ENCODE measurements at places on chromosomes 4 and X.

GRCh38 chrX:97849951-97850350, 966.2 kb downstream of the RPA4 start:
- no peak for DNase-seq

DNA sequence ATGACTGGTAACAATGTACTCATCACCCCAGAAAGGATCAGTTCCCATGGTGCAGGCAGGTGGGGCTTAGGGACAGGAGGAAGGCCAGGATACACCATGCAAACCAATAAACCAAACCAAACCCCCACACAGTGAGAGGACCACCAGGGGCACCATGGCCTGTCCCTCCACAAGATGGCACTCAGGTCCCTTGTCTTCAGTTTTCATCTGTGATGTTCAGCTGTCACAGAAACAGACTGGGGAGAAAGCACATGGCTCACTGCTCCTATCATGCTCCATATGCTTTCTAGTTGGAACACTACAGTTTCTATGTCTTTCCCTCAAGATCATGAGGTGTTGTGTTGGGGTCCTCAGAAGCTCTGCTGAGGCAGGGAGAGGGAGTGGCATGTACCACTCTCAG, 10.1 kb downstream of the HS3ST1 start:
- DNase-seq = no peak

DNA sequence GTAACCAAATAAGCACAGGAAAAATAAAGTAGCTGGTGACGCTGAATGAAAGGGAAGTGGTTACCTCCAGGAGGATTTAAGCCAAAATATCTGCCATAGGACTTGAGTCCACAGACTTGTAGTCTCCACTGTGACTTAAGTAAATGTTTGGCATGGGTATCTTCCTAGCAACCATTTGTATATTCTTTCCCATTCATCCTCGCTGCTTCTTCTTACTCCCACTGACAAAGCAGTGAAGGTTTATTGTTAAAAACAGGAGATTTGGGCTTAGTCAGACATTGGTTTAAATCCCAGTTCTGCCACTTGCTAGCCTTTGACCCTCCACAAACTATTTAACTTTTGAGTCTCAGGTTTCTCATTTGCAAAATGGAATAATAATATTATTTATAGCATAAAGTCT, 22.3 kb downstream of the COL4A6 start:
- no peak for DNase-seq

DNA sequence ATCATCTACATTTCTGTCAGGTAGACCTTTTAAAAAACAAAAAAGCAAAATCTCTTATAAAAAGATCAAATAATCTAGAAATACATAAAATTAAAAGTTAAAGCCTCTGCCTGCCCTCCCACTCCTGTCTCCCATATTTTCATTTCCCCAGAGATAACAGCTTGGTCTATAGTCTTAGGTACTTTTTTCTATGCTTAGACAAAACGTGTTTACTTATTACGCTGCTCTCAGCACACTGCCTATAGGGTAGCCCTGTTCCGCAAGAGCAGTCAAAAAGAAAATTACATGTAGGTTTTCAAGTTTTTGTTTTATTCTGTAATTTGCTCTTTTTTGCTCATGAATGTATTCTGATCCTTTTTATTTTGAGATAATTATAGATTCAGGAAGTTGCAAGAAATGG, 73.3 kb downstream of the TAF1 start:
- peak; percentile 5 for DNase-seq

GRCh38 chr4:60657041-60657440, 543.1 kb upstream of the ADGRL3 start:
- no peak for DNase-seq

DNA sequence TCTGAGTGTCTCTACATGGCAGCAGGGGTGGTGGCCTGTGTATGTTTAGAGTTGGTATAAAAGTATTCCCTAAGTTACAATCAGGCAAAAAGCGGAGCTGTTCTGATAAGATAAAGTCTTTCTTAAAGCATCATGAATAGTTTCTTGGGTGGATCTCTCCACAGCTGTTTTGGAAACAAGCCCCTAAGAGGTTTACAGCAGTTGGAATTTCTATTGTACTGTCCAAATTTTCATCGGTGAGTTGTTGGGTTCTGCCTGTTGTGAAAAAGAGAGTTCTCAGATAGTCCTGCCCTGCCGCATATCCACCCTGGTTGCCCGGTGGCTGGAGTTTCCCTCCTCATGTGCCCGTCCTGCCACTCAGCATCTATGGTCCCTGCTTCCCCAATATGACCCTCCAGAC, 50.1 kb downstream of the C4orf51 start:
- no peak for DNase-seq

DNA sequence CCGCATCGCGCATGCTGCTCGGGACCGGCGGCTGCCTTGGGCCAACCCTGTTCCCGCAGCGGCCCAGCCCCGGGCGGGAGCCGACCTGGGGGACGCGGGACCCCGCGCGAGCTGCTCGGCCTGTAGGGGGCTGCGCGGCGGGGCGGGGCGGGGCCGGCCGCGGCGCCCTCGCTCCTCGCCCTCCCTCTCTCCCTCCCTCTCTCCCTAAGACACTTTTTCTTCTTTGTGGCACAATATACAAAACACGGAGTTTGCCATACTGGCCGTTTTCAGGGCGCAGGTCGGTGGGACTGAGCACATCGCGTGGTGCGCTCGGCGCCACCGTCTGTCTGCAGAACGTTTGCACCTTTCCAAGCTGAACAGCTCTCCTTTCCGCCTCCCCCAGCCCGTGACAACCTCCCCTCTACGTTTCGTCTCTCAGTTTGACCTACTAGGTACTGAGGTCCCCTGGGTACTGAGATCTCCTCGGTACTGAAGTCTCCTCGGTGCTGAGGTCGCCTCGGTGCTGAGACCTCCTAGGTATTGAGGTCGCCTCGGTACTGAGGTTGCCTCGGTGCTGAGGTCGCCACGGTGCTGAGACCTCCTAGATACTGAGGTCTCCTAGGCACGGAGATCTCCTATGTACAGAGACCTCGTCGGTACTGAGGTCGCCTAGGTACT, 261.1 kb upstream of the PLCXD1 start:
- no peak for DNase-seq

DNA sequence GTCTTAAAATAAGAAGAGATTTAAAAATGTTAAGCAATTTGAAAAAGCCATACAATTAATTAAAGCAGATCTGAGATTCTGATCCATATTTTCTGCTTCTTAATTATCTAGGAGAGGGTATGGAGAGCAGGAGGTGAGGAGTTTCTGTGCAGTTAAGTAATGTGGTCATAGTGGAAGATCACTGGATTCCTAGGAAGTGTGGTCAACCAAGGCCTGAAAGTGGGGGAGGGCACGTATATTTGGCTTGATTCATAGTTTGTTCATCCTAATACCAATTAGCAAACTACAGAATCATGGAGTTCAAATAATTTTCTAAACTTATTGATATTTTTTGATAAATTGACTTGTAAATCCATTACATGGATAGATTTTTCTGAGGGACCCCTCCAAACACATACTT, 768.3 kb downstream of the RAPGEF2 start:
- no peak for DNase-seq

DNA sequence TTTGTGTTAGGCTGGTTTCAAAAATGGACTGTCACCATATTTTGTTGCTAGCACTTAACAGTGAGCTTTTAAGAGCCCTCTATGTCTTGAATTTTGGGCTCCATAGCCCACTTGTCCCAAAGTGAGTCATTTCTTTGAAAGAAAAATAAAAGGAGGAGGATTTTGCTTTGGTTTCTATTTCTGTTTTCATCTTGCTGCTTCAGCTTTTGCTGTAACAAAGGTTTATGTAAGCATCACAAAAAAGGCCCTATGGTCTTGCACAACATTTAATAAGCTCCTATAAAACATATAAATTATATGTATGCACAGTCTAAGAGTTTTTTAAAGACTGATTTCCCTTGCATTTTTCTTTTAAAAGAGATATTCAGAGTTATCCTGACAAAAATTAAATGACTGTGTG, 105.2 kb downstream of the PHOX2B start:
- peak; percentile 46 for DNase-seq

DNA sequence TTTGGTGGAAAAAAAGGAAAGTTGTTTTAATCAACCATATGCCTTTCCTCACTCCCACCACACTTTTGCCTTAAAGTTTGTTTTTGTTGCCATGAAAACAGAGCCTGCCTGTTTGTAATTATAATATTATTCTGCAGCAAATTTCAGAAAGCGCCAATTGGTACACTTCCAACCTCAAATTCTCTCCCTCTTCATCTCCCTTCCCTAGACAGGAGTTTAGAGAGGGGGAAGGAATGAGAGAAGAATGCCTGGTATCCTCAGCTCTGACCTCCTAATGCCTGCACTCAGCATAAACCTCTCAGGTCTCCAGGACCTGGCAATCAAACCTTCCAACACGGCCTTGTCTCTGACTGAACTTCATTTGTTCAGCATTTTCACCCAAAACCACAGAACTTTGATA, 138.4 kb upstream of the HCCS start:
- no peak for DNase-seq

- peak; percentile 88 for DNase-seq
These were observed 11.4 kb downstream of the KLF3 start for GRCh38 chr4:38675146-38676121.

GRCh38 chr4:48334900-48335384, 6.4 kb upstream of the SLAIN2 start:
- no peak for DNase-seq

GRCh38 chrX:37509349-37509748, 62.1 kb upstream of the LANCL3 start:
- no peak for DNase-seq

GRCh38 chrX:120749141-120749846, 119.4 kb upstream of the C1GALT1C1 start:
- no peak for DNase-seq

- DNase-seq = no peak
These were observed 177.6 kb upstream of the SPRY1 start for GRCh38 chr4:123218981-123219380.

DNA sequence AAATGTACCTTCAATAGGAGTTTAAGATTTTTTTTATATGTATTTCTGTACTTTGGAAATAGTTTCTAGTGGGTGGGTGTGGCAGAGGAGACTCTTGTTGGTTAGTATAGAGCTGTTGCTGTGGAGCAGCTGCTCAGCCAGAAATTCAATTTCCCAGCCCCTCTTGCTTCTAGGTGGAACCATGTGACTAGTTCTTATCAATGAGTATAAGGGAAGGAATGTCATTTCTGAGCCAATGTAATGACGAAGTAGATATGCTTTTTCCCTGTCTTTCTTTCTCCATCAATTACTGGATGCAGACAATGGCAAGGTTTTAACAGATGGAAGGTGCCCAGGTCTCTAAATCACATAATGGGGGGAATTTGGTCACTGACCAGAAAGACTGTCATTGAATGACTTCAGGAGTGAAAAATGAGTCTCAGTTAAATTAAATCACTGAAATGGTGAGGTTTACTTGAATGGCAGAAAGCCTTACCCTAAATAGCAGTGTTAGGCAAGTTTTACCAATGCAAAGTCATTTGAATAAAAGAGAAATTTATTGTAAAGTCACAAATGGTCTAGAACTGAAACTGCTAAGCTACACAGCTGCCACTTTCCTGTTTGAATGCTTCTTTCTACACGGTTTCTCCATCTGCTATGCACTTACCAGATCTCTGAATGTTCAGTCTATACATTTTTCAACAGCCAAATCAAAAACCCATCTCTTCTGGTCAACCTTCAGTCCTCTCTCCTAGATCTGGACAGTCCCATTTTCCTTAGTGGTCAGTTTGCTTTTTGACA, 795.4 kb upstream of the MAGEB2 start:
- DNase-seq = no peak

DNA sequence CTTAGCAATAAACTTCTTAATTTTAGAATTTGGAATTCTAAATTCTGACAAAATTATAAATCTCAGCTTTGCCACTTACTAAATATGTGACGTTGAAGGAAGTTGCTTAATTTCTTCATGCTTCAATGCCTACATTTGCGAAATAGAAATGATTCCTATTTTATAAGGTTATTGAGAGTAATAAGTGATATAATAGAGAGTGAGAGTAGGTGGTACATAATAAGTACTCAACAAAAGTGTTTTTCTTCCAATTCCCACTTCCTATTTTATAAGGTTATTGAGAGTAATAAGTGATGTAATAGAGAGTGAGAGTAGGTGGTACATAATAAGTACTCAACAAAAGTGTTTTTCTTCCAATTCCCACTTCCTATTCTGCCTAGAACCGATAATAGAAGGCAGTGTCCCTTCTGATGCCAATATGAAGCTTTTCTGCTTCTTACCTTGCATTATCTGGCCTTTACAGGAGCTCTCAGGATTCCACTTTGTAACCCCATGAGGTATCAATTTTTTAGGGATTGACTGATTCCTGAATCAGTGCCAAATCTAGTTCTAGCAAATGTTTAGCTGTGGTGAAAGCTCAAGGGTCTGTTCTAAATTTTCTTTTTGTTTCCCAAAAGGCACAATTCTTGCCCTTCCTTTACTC, 31.4 kb downstream of the VSIG4 start:
- DNase-seq = no peak

GRCh38 chr4:54872261-54872660, 214.5 kb downstream of the KIT start:
- no peak for DNase-seq

GRCh38 chrX:18620349-18620748, 51.6 kb downstream of the RS1 start:
- DNase-seq = no peak

GRCh38 chrX:7390441-7390840, 242.5 kb upstream of the PUDP start:
- DNase-seq = no peak

DNA sequence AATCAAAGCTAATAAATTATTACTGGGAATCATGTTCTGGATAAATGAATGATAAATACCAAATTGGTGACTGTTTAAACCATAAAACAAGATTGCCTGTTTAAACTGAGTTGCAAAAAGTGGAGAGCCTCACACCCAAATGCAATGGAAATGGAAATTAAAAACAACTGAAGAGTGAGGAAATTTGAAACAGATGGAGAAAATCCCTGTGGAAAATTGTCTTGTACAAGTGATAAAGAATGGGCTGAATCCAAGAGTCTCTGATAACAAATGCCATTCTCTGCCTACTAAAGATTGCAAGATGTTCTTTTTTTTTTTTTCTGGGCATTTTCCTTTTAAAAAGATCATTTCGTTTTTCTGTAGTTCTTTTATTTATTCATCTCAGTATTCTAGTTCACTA, 426.3 kb downstream of the NLGN4X start:
- no peak for DNase-seq

- DNase-seq = peak; percentile 53
These were observed 167.9 kb downstream of the SMIM20 start for GRCh38 chr4:26081795-26082498.

DNA sequence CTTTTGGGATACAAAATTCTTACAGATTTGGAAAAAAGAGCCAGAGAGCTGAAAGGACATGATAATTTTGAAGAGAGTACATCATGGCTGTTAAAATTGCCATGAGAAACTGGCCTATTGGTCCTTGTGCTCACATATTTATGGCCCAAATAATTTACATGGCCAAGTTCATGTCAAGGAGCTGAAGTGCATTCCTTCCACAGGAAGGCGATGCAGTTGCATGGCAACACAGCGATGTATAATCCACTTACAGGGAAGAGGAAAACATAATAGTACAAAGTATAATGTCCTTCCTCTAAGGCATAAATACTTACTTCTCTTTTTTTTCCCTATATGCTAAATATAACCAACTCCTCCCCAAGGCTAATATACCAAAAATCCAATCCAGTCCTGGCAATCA, 914.5 kb upstream of the AGA start:
- DNase-seq = no peak
